Progenitor cell of endocrine pancreas (in vitro differentiated cells): ENCODE measurements at places on chromosomes 7 and 10.

GRCh38 chr10:71132321-71132810 is 80.0 kb upstream of the UNC5B start:
- no peak for DNase-seq
- H3K27ac ChIP-seq = peak overlapping the region; percentile 35
- H3K36me3 ChIP-seq = no peaks in the 10 kb centered on the region

DNA sequence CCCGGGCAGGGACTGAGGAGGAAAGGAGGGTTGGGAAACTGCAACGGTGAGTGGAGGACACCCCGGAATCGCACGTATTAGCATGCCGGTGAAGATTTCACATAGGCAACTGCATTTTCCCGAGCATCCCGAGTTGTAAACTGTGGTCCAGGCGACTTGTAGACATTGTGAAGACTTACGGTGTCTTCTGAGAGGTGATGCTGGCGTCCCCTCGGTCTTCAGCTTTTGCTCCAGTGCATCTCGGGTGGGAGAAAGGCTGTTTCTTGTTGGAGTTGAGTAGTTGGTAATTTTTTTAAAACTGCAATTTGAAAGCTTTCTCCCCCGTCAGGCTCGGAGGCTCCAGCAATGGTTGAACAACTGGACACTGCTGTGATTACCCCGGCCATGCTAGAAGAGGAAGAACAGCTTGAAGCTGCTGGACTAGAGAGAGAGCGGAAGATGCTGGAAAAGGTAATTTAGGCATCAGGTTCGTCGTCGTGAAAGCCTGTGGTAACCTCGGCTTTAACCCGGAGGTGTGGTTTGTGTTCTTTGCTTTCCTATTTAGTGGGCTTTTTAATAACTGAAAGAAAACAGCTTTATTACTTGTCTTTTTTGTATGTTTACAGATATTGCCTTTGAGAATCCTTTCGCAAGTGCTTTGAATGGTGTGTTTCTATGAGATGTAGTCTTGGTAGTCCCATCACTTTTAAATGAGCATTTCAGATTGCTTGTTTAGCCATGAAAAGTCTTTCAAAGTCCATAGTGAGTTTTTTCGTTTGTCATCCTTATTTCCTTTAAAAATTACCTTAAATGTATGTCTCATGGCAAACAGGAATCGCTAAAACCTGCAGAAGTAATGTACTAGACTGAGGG is 687 bp downstream of the HELLS start:
- peaks cover 25% of the 10 kb centered on the region for H3K4me1 ChIP-seq
- DNase-seq = no peak
- peaks cover 2% of the 10 kb centered on the region for H3K36me3 ChIP-seq
- H3K4me3 ChIP-seq = peak overlapping the region; percentile 99
- peak overlapping the region; percentile 98 for H3K27ac ChIP-seq

DNA sequence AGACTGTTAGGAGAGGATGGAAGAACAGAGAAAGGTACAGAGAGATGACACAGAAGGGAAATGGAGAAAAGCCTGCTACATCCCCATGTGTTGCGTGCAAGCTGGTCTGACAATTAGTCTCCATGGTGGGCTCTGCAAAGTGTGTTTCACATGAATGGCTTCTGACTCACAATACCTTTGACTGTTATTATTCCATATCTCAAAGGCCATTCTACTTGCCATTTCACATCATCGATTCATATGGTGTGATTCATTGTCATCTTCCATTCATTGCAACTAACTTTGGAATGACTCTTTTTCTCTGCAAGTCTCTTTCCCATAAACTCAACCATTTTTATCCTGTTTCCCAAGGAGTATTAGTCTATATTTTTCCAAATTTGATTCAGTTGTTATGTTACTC is 208.9 kb upstream of the INHBA start:
- H3K4me3 ChIP-seq = no peak overlapping the region
- no peaks in the 10 kb centered on the region for H3K27me3 ChIP-seq
- no peak overlapping the region for H3K27ac ChIP-seq
- no peaks in the 10 kb centered on the region for H3K4me1 ChIP-seq
- no peak for DNase-seq

- H3K27ac ChIP-seq = no peak overlapping the region
- H3K27me3 ChIP-seq = peaks cover 5% of the 10 kb centered on the region
- peaks cover 13% of the 10 kb centered on the region for H3K4me1 ChIP-seq
- H3K36me3 ChIP-seq = no peaks in the 10 kb centered on the region
- no peak for DNase-seq
Measured at GRCh38 chr10:116696919-116697318, 45.4 kb downstream of the HSPA12A start.

DNA sequence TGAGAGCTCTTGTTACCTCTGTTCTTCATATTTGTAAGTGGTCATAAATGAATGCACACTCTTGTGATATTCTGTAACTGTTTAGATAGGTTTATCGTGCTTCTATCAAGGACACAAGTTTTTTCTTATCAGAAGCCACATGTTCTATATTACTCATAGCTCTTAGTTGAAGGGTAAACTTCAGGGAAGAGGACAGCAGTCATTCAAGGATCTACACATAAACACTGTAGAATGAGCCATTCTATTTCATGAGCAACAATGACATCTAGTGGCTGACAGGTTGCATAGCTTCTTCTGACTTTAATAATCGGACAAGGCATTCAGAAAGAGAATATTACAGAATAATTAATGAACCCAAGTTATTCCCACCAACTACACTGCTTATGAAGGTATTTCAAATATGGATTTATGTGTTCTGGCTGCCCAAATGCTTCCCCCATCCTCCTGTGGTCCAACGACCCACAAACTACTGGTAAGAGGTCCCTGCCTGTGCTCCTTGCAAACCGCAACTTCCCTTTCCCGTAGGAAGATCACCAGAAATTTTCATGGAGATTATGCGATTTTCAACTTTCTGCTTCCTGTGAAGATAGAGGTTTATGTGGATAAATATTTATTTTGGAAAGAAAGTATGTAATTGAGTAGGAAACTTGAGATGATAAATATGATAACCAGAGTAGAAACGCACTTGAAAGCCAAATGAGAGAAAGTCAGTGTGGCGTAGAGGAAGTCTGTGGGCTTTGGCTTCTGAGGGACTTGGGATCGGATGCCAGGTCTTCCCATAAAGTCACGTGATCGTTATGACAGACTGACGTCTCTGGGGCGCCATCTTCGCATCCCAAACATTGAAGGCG is 16.8 kb upstream of the ABCB5 start:
- no peaks in the 10 kb centered on the region for H3K36me3 ChIP-seq
- H3K4me1 ChIP-seq = peaks cover 1% of the 10 kb centered on the region
- H3K27me3 ChIP-seq = peaks cover 3% of the 10 kb centered on the region
- no peak overlapping the region for H3K27ac ChIP-seq
- no peak overlapping the region for H3K4me3 ChIP-seq

DNA sequence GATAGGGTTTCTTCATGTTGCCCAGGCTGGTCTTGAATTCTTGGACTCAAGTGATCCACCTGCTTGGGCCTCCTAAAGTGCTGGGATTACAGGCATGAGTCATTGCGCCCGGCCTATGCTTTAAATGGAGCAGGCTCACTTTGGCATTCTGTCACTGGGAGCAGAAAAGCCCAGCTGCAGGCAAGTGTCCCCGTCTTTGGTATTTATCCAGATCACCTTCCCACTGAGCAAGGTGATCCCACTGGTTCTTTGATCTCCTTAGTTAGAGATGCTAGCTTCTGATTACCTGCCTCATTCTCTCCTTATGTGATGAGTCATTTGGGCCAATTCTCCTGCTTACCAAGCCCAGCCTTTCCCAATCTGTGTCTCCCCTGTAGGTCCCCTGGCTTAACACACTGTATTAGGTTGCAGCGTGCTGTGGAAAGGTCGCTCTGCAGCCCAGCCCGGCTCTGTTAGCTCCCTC is 39.3 kb downstream of the SPDYE5 start:
- no peak for DNase-seq
- no peaks in the 10 kb centered on the region for H3K27me3 ChIP-seq
- H3K4me1 ChIP-seq = peaks cover 9% of the 10 kb centered on the region

DNA sequence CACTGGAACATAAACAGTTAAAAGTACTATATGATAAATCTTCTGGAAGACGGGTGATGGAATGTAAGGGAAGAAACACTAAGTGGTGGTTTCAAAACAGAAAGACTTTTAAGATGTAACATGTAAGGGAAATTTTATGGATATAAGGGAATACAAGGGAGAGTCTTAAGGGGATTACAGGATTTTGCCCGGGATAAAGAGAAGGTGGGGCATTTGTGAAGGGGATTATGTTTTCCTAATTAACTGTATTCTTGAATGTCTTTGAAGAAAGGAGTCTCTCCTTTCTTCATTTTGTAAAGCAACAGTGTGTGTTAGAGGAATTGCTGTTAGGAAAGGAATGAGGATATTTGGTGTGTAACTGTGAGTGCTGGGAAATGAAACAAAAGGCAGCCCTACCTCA is 745.2 kb downstream of the AUTS2 start:
- peaks cover 2% of the 10 kb centered on the region for H3K27me3 ChIP-seq
- no peaks in the 10 kb centered on the region for H3K36me3 ChIP-seq
- DNase-seq = no peak
- no peak overlapping the region for H3K4me3 ChIP-seq

- DNase-seq = no peak
- peaks cover 14% of the 10 kb centered on the region for H3K27me3 ChIP-seq
- peaks cover 11% of the 10 kb centered on the region for H3K4me1 ChIP-seq
Measured at GRCh38 chr10:123272171-123272570, 118.0 kb downstream of the BUB3 start.

GRCh38 chr7:55087521-55087961 is 68.7 kb downstream of the EGFR start:
- peaks cover 21% of the 10 kb centered on the region for H3K4me1 ChIP-seq
- peaks cover 1% of the 10 kb centered on the region for H3K36me3 ChIP-seq
- H3K27ac ChIP-seq = no peak overlapping the region
- H3K4me3 ChIP-seq = no peak overlapping the region
